ENCODE measurements at places on chromosomes 16 and 17. TPM values are rescaled to one million over a fixed set of nuclear protein-coding genes. Genes with fewer than 3 reads are reported as not detected.

Gene CDH3
- total RNA-seq = 0.65 TPM

Gene RAB26
- total RNA-seq = 0.34 TPM

Gene METTL16
- 47.9 TPM for total RNA-seq

DNA sequence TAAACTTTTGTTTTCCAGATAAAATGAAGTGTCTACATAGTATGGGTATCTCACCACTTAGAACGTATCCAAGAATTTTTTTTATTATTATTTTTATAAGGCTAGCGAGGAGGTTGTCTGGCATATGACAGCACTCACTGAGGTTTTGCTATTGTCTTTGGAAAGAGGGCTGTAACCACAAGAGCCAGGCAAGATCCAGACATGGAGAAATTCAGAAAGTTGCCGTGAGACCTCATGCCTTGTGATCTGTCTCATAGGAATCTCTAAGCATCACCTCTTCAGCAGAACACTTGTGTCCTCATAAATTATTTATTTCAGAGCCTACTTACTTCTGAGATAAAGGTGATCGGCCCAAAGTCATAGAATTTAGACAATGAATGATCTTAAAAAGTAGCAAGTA is 410.8 kb downstream of the CDH11 start:
- H3K36me3 ChIP-seq = no peaks in the 10 kb centered on the region
- no peak overlapping the region for H3K27ac ChIP-seq
- H3K27me3 ChIP-seq = no peaks in the 10 kb centered on the region
- DNase-seq = no peak
- no peak overlapping the region for H3K4me3 ChIP-seq
- no peaks in the 10 kb centered on the region for H3K4me1 ChIP-seq

Gene DHRS7C
- total RNA-seq = not detected

GRCh38 chr17:33175562-33175961 is 117.5 kb downstream of the ASIC2 start:
- H3K36me3 ChIP-seq = no peaks in the 10 kb centered on the region
- peaks cover 6% of the 10 kb centered on the region for H3K27me3 ChIP-seq
- no peak for DNase-seq
- H3K4me1 ChIP-seq = no peaks in the 10 kb centered on the region
- no peak overlapping the region for H3K4me3 ChIP-seq

- H3K4me1 ChIP-seq = peaks cover 37% of the 10 kb centered on the region
- no peak overlapping the region for H3K4me3 ChIP-seq
- peak overlapping the region; percentile 73 for H3K27ac ChIP-seq
- no peaks in the 10 kb centered on the region for H3K27me3 ChIP-seq
- DNase-seq = peak; percentile 24
- peaks cover 64% of the 10 kb centered on the region for H3K36me3 ChIP-seq
These were observed 16.6 kb downstream of the PMM2 start for GRCh38 chr16:8814095-8814806.

Gene AARSD1
- total RNA-seq = 57.5 TPM

DNA sequence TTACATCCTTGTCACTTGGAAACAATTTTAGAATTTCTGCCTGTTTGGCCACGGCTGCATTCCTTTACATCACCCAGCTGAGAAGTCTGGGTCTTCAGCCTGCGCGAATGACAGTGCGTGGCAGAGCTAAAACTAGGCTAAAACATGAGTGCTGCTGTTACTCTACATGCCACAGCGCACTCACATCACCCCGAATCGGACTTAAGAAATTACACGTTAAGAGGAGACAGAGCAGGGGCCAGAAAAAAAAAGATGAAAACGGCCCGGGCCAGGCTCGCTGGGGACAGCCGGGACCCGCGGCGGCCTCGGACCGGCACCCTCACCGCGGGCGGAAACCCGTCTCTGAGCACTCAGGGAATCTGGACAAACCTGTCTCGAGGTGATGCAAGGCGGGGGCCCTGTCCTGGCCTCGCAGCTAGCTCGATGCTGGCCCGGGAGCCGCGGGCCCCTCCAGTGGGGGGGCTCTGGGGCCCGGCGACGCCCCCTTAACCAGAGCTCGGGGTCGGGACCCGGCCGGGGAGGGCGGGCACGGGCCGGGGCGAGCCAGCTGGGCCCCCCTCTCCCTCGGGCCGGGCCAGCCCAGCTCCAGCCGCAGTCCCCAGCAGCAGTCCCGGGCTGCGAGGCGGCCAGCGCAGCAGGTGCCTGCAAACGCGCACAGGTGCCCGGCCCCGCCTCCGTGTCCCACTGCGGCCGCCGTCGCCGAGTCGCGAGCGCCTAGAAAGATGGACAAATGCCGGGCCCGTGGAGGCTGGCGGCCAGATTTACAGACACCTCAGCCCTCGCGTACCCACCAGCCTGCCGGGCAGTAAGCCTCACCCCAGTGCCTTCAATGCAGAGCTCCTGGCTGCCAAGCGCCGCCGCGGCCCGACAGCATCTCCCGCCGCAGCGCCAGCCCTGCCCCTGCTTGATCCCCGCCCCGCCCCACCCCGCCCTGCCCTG is at the start of gene AKTIP:
Gene AKTIP (minus strand): TSS at position 879 of the 939 bp plus-strand sequence. CDS start 2,950 bp downstream, outside the sequence.
- peaks cover 20% of the 10 kb centered on the region for H3K36me3 ChIP-seq
- peak within 1 kb of the TSS; percentile 95 for H3K4me3 ChIP-seq
- peak within 1 kb of the TSS; percentile 97 for H3K27ac ChIP-seq
- DNase-seq = peak; percentile 76

DNA sequence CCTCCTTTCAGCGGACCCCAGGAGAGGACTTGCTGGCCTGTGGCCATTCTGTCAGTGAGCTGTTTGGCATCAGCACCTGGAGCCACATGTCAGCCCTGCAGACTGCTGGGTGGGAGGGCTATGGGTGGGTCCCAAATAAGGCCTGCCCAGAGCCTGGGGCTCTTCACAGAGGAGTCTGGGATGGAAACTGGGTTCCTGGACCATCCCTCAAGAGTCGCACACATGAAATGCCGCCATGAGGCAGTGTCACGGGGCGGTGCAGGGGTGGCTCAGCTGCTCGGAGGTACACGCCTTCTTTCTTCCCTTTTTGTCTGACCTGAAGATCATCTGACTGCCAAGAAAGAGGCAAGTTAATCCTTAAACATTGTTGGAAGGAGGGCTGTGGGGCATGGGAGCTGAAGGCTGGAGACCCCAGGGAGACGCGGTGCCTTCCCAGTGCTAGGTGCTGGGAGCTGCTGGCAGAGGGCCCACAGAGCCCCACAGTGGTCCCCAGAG is 14.8 kb downstream of the MPRIP start:
- no peak overlapping the region for H3K4me3 ChIP-seq
- no peak overlapping the region for H3K27ac ChIP-seq
- DNase-seq = no peak
- no peaks in the 10 kb centered on the region for H3K27me3 ChIP-seq
- H3K4me1 ChIP-seq = peaks cover 26% of the 10 kb centered on the region
- no peaks in the 10 kb centered on the region for H3K36me3 ChIP-seq

- H3K27me3 ChIP-seq = no peaks in the 10 kb centered on the region
- H3K4me3 ChIP-seq = no peak overlapping the region
- H3K4me1 ChIP-seq = no peaks in the 10 kb centered on the region
- H3K27ac ChIP-seq = no peak overlapping the region
These were observed 38.4 kb downstream of the ARHGAP23 start for GRCh38 chr17:38466346-38467315.

- H3K4me3 ChIP-seq = no peak overlapping the region
- peaks cover 2% of the 10 kb centered on the region for H3K36me3 ChIP-seq
- H3K27ac ChIP-seq = no peak overlapping the region
- peaks cover 57% of the 10 kb centered on the region for H3K27me3 ChIP-seq
These were observed 3.5 kb upstream of the SALL1 start for GRCh38 chr16:51154271-51155171.

DNA sequence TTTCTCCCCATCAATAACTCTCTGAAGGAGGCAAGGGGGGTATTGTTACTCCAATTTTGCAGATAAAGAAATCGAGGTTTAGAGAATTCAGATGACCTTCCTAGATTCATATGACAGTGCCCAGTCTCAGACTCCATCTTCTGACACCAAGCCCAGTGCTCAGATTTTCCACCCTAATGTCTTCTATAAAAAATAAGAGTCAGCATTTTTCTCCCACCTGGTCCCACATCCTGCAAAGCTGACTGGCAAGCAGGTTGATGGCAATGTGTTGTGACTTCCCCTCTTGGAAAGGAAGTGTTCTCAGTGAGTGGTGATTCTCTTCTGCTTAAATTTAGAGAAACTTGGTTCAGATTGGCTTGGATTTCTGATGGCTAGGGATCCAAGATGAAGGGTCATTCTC is 129.4 kb downstream of the SOX9 start:
- no peaks in the 10 kb centered on the region for H3K36me3 ChIP-seq
- no peaks in the 10 kb centered on the region for H3K27me3 ChIP-seq
- H3K4me3 ChIP-seq = no peak overlapping the region
- H3K27ac ChIP-seq = no peak overlapping the region
- DNase-seq = no peak

DNA sequence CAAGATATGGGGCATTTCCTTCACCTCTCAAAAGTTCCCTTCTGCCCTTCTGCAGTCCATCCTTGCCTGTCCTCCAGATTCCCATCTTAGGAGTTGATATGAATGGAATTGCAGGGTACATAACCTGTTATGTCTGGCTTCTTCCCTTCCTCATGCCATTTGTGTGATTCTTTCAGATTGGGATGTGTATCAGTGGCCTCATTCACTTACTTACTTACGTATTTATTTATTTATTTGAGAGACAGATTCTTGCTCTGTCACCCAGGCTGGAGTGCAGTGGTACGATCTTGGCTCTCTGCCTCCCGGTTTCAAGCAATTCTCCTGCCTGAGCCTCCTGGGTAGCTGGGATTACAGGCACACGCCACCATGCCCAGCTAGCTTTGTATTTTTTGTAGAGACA is 6.2 kb upstream of the TMEM94 start:
- H3K4me3 ChIP-seq = no peak overlapping the region
- H3K4me1 ChIP-seq = peaks cover 3% of the 10 kb centered on the region
- DNase-seq = no peak
- no peaks in the 10 kb centered on the region for H3K27me3 ChIP-seq
- H3K36me3 ChIP-seq = no peaks in the 10 kb centered on the region
- no peak overlapping the region for H3K27ac ChIP-seq

DNA sequence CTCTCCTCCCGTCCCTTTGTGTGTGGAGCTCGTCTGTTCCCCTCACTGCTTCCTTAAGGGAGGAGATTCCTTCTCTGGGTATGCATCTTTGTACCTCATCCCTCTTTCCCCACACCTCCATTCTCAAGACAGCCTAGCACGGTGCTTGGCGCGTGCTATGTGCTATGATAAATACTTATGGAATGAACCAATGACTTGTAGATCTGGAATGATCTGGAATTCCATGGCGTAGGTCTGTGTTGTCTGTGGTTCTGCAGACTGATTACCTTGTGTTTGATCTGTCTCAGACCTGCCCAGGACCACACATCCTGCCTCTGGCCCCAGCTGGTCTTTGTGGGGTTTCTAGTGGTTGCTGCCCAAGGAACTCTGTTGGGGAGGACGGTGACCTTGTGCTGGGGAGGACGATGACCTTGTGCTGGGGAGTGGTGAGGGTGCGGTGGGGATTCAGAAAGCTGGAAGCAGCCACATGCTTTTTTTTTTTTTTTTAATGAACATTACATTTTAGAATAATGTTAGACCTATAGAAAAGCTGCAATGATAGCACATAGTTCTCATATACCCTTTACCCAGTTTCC is 33.5 kb upstream of the ETV4 start:
- no peaks in the 10 kb centered on the region for H3K36me3 ChIP-seq
- H3K27ac ChIP-seq = no peak overlapping the region
- no peak for DNase-seq
- H3K27me3 ChIP-seq = peaks cover 3% of the 10 kb centered on the region
- peaks cover 12% of the 10 kb centered on the region for H3K4me1 ChIP-seq
- no peak overlapping the region for H3K4me3 ChIP-seq

- no peak overlapping the region for H3K4me3 ChIP-seq
- no peak for DNase-seq
- peaks cover 2% of the 10 kb centered on the region for H3K27me3 ChIP-seq
These were observed 22.7 kb upstream of the ATP2A3 start for GRCh38 chr17:3986939-3987335.

DNA sequence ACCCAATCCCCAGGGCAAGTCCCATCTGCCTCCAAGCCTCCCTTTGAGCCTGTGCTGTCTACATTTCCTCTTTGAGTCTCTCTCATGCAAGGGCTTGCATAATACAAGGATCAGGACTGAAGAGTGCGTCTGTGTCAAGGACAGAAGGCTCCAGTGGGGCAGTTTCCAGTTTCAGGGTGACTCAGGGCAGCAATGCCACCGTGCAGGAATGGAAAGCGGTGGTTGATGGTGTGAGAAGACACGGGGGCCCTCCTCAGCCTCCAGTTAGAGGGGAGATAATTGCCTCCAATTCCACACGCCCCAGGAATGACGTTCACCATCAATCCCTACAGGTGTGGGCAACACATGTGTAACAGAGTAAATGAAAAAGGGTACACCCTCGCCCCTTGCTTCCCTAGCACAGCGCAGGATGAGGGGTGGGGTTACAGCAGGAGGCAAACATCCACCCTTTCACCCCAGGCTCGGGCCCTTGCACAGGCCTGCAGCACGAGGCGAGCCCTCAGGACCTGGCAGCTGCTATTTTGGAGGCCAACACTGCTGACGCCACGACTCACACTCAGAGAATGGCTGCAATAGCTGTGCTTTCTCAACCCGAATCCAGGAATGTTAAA is 24.8 kb upstream of the SLC25A19 start:
- no peak overlapping the region for H3K4me3 ChIP-seq
- H3K36me3 ChIP-seq = peaks cover 5% of the 10 kb centered on the region
- H3K27ac ChIP-seq = peak overlapping the region; percentile 68
- peaks cover 25% of the 10 kb centered on the region for H3K4me1 ChIP-seq

Gene ARL17A
- total RNA-seq = 26.1 TPM

GRCh38 chr17:46739982-46740381 is 78.5 kb downstream of the WNT3 start:
- no peak overlapping the region for H3K4me3 ChIP-seq
- no peak overlapping the region for H3K27ac ChIP-seq
- H3K36me3 ChIP-seq = peaks cover 5% of the 10 kb centered on the region
- DNase-seq = no peak
- no peaks in the 10 kb centered on the region for H3K4me1 ChIP-seq
- H3K27me3 ChIP-seq = no peaks in the 10 kb centered on the region

- no peak overlapping the region for H3K27ac ChIP-seq
- no peaks in the 10 kb centered on the region for H3K36me3 ChIP-seq
- H3K4me1 ChIP-seq = no peaks in the 10 kb centered on the region
These were observed 4.0 kb upstream of the CDH11 start for GRCh38 chr16:65125871-65126270.

DNA sequence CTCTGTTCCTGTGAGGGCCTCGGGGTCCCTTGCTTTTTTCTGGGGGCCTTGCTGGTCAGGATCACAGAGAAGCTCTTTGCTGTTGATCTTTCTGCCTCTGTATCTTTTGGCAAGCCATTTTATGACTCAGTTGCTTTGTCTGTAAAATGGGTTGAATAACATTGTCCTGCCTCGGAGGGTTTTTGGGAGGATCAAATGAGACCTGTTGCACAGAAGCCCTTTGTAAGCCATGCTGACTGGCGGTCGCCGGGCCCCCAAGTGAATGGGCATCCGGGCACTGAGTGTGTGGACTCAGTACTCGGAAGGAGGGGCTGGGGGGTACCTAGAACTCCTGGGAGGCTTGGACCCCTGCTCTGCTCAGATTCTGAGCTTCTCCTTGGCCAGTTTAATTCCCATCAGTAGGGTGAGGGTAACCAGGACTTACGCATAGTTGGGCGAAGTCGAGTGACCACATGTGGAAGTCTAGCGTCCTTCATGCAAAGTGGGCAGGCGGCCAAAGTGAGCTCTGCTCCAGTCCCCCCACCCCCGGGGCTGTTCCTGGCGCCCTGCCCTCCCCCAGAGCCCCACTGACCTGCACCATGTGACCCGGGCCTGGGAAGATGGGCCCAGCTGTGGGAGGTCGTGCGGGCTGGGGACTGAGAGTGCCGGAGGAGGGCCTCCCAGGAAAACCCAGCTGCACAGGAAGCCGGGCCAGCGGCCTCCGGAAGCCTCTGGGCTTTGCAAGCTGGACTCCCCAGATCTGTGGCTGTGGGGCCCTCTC is 284.0 kb downstream of the SEC14L1 start:
- peaks cover 5% of the 10 kb centered on the region for H3K36me3 ChIP-seq
- DNase-seq = no peak
- H3K4me1 ChIP-seq = peaks cover 79% of the 10 kb centered on the region
- no peak overlapping the region for H3K27ac ChIP-seq

Gene DOC2B
- not detected for total RNA-seq

GRCh38 chr16:49778202-49778930 is 77.5 kb downstream of the ZNF423 start:
- H3K4me3 ChIP-seq = no peak overlapping the region
- no peak overlapping the region for H3K27ac ChIP-seq

All from activated CD8-positive, alpha-beta T cell treated with anti-CD3 and anti-CD28 coated beads for 36 hours (primary cell).